Vein endothelial cell (primary cell): ENCODE measurements at places on chromosomes 2 and 18. TPM values are rescaled to one million over a fixed set of nuclear protein-coding genes. Genes with fewer than 3 reads are reported as not detected.

Gene AKAIN1
- total RNA-seq: not detected in 2 replicates

Gene EFEMP1
- 4,554 and 6,170 TPM in 2 replicates for total RNA-seq

Gene MYO3B
- total RNA-seq: under 0.01 TPM in 2 replicates

Gene STPG4
- 0.29 and 0.33 TPM in 2 replicates for total RNA-seq

Gene YES1
- 241 and 270 TPM in 2 replicates for total RNA-seq

Gene ABCG5
- total RNA-seq: not detected in 2 replicates

Gene TBC1D8
- total RNA-seq: 67.0 and 90.2 TPM in 2 replicates

Gene REG1B
- not detected in 2 replicates for total RNA-seq

Gene CRYBA2
- total RNA-seq: not detected in 2 replicates

Gene RAB6C
- total RNA-seq: not detected in 2 replicates

Gene CFC1
- not detected in 2 replicates for total RNA-seq

Gene IAH1
- 26.1 and 38.9 TPM in 2 replicates for total RNA-seq

Gene SDC1
- 3.9 and 5.9 TPM in 2 replicates for total RNA-seq

Gene GBX2
- 1.5 and 2.6 TPM in 2 replicates for total RNA-seq

Gene ARHGEF33
- total RNA-seq: under 0.01 and 0.19 TPM in 2 replicates

Gene RBKS
- 0.33 and 0.86 TPM in 2 replicates for total RNA-seq
